Glutamatergic neuron (in vitro differentiated cells): ENCODE measurements at places on chromosomes 13 and 19. TPM values are rescaled to one million over a fixed set of nuclear protein-coding genes. Genes with fewer than 3 reads are reported as not detected.

The COL4A1 gene
- total RNA-seq: 14.6 TPM

The VSIG10L gene
- 3.5 TPM for total RNA-seq

The CEACAM4 gene
- not detected for total RNA-seq

The TNFSF9 gene
- 6.9 TPM for total RNA-seq

The CYP4F8 gene
- not detected for total RNA-seq

The KLF1 gene
- not detected for total RNA-seq

The ZNF729 gene
- total RNA-seq: not detected

The ZNF14 gene
- 10.9 TPM for total RNA-seq

The ATP4B gene
- total RNA-seq: not detected

The KASH5 gene
- 0.49 TPM for total RNA-seq

The ZNF792 gene
- total RNA-seq: 6.4 TPM

The NLRP8 gene
- total RNA-seq: not detected

The ZFR2 gene
- 8.9 TPM for total RNA-seq

The CCDC70 gene
- total RNA-seq: not detected

The CCL25 gene
- total RNA-seq: not detected

The SMAD9 gene
- total RNA-seq: 43.6 TPM

The EDNRB gene
- 0.10 TPM for total RNA-seq

The SHISA7 gene
- 3.2 TPM for total RNA-seq

The ZNF418 gene
- 25.4 TPM for total RNA-seq

The ZNF177 gene
- 6.7 TPM for total RNA-seq

The ADGRE1 gene
- total RNA-seq: not detected

The ELSPBP1 gene
- not detected for total RNA-seq

The CLEC4M gene
- total RNA-seq: not detected

The CLEC17A gene
- not detected for total RNA-seq

The FEM1A gene
- 11.3 TPM for total RNA-seq

The MIA gene
- total RNA-seq: not detected

The FXYD1 gene
- total RNA-seq: not detected

The LILRB5 gene
- total RNA-seq: 0.17 TPM
